ENCODE measurements at places on chromosomes 3 and 15. TPM values are rescaled to one million over a fixed set of nuclear protein-coding genes. Genes with fewer than 3 reads are reported as not detected.

GRCh38 chr3:53545996-53546359, 51.6 kb downstream of the CACNA1D start:
- no peak for DNase-seq

DNA sequence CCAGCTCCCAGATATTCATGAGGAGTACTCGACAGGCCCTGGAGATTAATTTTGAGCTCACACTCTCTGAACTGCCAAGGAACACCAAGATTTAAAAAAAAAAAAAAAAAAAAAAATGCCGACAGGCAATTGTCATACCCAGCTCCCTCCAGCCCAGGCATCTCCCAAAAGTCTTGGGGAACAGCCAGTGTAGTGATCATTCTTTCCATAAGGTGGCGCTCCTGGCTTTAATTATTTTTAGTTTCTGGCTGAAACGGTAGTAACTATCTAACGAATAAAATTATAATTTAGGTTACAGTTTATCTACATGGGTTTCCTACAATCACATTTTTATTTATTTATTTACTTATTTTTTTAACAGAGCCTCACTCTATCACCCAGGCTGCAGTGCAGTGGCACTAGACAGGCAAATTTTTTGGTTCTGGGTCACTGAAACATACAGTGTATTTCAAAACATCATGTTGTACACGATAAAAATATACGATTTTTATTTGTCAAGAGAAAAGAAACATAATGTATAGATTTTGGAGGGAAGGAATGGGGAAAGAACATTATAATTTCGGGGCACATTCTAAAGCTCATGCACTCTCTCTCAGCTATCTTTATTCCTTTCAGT, 157.3 kb downstream of the ADAMTS9 start:
- DNase-seq: peak; percentile 74

GRCh38 chr3:152356870-152357276, 88.1 kb downstream of the MBNL1 start:
- no peak for DNase-seq

- DNase-seq: no peak
Measured at GRCh38 chr3:55804170-55805095, 317.3 kb upstream of the WNT5A start.

- no peak for DNase-seq
Measured at GRCh38 chr15:83846847-83847246, 192.9 kb downstream of the ADAMTSL3 start.

DNA sequence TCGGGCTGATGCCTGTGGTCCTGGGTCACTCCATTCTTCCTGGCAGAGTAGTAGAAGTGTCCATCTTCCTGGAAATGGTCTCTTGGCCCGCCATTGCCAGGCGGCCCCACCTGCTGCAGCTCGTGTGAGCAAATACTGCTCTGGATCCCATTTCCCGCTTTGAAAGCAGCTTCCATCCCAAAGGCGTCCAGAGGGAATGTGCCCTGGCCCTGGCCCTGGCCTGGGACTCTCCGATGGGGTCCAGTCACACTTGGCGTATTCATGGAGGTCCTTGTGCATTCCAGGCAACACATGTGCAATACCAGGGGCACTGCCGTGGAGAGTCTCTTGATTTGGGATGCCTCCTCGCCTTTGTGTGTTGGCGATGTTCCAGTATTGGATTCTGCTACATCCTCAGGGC, 111.1 kb downstream of the SNRPN start:
- no peak for DNase-seq

DNA sequence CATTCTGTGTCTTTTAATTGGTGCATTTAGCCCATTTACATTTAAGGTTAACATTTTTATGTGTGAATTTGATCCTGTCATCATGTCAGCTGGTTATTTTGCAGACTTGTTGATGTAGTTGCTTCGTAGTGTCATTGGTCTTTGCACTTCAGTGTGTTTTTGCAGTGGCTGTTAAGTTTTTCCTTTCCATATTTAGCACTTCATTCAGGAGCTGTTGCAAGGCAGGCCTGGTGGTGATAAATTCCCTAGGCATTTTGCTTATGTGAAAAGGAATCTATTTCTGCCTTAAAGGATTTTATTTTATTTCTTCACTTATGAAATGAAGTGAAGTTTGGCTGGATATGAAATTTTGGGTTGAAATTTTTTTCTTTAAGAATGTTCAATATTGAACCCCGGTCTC, 70.2 kb upstream of the CD96 start:
- no peak for DNase-seq

GRCh38 chr3:136671921-136672320, 80.3 kb downstream of the STAG1 start:
- no peak for DNase-seq

CCNB2 gene
- 27.1 TPM for total RNA-seq

DLL4 gene
- 0.31 TPM for total RNA-seq

CLDN16 gene
- total RNA-seq: 0.11 TPM
